ENCODE measurements at places on chromosomes 7 and 10.

DNA sequence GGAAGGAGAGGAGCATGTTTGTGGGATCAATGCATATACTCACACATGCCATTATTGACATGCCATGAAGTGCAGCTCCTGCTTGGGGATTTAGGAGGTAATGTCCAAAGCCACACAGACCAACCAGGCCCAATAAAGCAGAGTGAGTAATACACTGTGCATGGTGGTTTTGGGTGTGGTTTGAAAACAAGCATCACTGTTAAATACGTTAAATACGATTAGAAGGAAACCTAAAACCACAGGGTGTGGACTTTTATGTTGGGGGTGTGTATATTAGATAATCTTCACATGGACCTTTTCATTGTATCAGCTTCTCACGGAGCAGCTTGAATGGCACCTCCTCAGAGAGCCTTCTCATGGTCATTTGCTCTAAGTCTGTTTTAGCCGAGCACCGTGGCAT lies 10.4 kb upstream of the EIF3A start:
- no peak for DNase-seq

DNA sequence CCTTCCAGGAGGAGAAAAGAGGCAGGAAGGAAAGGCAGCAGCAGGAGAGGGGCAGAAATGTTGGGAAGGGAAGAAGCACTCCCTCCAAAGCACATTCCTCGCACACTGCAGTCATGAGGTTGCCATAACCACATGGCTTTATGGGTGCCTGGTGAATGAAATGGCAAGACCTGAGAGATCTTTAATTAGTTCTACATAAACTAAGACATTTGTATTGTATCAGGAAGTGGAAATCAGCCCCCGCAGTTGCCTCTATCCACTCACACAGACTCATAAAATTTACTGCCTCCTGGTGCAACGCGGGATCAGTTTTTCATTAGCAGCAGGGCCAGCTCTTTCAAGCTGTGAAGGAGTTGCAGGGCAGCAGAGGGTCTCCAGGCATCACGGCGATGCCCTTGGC lies 106.4 kb downstream of the COL13A1 start:
- no peak for DNase-seq

DNA sequence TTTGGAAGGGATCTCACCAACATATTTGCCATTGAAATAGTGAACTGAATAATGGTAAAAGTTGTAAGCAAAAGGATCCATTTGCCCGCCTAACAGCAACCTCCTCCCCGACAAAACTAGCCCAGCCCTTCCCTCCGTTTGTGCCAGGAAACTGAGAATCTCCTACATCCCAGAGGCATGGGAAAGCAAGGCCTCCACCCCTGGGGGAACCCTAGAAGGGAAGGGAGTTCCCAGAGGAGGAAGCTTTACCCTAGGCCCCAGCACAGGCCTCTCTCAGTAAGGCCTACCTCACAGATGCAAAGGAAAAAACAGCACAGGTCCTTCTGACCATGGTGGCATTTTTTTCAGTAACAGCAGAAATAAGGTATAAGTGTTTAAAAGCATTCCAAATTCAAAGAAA lies 229.7 kb downstream of the ELMO1 start:
- DNase-seq: no peak

DNA sequence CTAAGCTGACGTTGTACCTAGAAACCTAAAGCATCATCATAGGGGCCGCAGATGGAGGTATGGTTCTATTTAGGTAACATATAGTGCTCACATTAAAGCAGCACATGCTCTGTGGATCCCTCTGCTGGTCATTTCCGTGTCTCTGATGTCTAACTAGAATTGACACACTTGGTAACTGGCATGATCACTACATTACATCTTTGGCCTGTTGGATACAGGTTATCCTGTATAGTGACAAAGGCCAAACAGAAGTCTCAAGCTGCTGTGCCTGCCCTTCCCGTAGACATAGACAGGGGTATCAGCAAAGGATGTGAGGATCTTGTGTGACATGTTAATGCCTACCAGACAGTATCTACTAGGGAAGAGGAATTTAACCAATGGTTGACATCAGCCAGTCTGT lies 51.2 kb downstream of the KIF5B start:
- no peak for DNase-seq

DNA sequence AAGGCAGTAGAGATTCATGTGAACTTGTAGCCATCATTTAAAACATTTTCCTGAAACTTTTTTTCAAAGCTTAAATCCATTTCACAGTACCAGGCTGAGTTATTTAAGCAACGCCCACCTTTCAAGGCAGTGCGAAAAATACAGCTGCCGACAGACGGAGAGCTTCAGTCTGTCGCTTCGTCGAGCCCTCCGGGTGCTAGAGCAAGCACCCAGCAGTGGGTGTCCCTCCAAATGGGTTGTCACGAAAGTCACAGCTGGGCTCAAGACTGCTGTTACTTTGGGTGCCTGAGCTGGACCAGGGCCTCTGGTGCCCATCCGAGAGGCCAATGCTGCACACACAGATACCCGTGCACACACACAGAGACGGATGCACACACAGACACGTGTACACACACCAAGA lies 135.6 kb downstream of the TCERG1L start:
- no peak for DNase-seq

GRCh38 chr10:103842605-103843004 lies 12.8 kb downstream of the SH3PXD2A start:
- no peak for DNase-seq

- no peak for DNase-seq
These were observed 276.2 kb downstream of the MDFIC start for GRCh38 chr7:115198143-115198542.

- no peak for DNase-seq
These were observed 12.9 kb downstream of the ATP6V1F start for GRCh38 chr7:128875523-128875948.

GRCh38 chr7:6385110-6385781 lies 62.5 kb downstream of the DAGLB start:
- DNase-seq: peak; percentile 83

GRCh38 chr7:105408791-105409410 lies 20.2 kb upstream of the SRPK2 start:
- no peak for DNase-seq

DNA sequence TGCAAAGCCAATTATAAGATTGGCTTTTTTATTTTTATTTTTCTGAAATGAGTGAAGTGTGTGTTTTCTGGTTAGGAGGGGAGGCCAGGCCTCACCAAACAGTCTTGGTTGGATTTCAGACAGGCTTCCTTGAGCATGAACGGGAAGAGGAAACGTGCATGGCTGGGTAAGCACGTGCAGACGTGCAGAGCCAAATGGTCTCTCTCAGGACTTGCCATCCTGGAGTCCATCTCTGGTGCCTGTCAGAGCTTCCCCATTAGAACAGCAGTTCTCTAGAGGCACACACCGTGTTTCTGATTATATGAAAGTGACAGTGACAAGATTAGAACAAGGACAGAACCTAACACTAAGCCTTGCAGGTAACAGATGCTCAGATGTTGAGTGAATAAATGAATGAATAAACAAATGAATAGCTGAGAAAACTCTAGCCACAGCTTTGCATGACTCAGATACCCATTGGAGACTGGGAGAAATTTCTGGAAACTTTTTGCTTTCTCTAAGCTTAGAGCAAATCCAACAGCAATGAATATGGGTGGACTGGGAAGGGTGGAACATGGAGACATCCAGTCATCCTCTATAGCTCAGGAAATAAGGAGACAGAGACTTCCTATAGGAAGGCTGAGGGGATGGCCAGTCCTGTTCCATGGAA lies 11.8 kb upstream of the CALD1 start:
- DNase-seq: no peak

DNA sequence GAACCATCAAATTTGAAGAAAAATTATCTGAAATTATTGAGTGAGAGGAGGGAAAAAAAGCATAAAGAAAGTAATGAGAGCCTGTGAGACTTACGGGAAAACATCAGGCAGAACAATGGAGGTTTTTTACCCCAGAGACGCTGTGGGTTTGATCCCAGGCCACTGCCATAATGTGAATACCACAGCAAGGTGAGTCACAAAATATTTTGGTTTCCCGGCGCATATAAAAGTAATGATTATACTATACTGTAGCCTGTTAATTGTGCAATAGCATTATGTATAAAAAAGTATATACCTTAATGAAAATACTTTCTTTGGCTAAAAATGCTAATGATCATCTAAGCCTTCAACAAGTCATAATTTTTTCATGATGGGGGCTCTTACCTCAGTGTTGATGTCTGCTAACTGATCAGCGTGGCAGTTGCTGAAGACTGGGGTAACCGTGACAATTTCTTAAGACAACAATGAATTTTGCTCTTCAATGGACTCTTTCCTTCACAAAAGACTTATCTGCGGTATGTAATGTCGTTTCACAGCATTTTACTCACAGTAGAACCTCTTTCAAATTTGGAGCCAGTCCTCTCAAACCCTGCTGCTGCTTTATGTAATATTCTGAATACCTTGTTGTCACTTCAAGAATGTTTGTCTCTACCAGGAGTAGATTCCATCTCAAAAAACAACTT lies 97.0 kb upstream of the FAM20C start:
- no peak for DNase-seq

DNA sequence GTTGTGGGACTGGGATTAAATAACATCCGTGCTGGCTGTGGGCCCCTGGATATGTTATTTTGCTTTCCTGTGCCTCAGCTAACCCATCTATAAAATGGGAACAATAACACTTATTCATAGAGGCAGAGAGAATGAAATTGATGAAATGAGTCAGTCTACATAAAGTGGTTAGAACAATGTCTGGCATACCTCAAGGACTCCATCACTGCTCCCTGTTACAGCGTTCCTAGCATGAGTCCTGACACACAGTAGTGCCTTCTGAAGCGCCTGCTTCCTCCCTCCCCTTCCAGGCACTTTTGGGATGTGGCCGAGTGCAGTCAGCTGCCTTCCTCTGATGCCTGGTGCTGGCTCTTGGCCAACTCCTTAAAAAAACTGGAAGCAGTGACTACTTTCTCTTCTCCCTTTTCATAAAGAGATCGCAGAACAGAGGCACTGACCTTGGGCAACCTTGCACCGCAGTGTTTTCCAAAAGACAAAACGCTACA lies 108.4 kb upstream of the ZMIZ1 start:
- peak; percentile 47 for DNase-seq

GRCh38 chr7:16883918-16884317 lies 2.1 kb upstream of the AGR3 start:
- DNase-seq: no peak

DNA sequence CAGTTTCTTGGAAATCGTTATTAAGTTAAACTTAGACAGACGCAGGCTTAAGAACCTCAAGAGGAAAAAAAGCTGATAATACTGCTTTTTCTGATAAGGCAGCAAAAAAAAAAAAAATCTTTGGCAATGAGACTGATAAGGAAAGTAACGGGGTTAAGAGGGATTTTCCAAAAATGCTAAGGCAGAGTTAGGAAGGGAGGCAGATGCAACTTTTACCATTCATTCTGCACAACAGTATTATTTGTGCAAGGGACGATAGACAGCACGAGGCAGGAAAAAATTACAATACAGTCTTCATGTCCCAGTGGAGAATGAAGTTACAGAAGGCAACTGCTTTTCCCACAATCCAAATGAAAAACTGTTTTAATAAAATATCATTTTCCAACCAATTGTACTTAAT lies 194.0 kb downstream of the DOCK4 start:
- DNase-seq: no peak

DNA sequence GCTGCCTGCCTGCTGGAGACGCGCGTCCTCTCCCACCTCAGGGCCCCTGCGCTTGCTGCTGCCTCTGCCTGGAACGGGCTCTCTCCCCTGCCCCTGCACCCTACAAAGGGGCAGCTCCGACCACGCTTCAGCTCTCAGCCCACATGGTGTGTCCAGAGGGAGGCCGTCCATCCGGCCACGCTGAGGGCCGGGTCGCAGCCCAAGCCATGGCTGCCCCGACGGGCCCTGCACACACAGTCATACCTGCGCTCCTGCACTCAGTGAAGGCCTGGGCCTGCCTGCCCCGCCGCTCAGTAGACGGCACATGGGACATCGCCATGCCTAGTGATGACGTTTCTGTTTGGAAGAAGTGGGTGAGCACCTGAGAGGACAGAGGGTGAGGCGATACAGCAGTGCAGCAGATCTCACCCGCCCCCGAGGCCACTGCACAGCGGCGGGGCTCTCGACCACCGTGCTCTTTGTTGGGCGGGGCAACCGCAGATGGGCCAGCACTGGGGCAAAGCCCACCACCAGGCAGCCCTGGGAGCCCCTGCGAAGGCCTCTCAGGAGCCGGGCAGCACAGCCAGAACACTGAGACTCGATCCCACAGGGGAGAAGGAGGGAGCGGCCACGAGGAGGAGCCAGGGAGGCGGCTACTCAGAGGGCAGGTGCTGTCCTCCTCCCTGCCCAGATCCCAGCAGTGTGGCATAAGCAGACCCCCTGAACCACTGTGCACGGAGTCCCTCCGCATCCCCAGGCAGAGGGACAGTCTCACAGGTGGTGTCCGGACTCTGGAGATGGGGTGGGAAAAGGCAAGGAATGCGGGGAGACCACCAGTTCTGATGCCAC lies 129.5 kb downstream of the MAD1L1 start:
- DNase-seq: no peak

DNA sequence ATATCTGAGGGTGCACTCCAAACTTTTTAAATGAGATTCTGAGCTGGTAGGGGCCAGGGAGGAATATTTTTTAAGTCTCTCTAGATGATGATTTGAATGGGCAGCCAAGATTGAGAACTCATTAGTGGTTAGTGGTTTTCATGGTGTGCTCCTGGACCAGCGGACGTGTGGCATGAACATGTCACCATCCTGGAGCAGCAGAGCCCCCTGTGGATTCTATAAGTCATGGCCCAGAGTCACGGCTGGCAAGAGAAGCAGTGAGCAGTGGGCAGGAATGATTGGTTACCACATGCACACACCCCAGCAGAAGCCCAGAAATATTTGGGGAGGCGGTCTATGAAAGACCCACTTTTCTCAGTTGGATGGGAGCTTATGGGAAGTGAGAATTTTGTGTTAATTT lies 21.2 kb upstream of the UCN3 start:
- no peak for DNase-seq

DNA sequence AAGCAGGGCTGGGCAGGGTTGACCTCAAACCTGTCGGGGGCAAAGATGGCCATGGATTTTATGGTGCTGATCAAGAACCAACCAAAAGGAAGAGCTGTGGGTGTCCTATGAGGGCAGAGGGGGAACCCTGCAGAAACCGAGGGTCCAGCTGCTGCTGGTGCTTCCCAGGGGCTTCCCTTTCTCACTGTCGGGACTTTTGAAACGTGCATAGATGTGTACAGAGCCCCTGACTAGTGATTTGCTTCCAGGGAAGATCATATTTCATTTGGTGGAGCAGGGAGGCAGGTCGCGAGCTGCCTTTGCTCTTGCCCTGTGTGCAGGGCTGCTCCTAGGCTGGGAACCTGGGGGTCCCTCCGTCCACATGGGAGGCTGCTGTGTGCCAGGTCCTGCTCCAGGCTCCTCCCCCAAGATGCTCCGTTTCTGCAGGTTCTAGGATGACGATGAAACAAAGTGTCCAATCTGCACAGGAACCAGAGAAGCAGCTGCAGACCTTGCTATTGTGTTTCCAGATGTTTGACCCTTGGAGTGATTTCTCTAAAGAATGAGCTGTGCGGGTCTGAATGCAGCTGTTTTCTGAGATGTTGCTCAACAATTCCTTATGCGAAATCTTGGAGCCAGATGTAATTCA lies 9.4 kb upstream of the INPP5A start:
- DNase-seq: no peak

DNA sequence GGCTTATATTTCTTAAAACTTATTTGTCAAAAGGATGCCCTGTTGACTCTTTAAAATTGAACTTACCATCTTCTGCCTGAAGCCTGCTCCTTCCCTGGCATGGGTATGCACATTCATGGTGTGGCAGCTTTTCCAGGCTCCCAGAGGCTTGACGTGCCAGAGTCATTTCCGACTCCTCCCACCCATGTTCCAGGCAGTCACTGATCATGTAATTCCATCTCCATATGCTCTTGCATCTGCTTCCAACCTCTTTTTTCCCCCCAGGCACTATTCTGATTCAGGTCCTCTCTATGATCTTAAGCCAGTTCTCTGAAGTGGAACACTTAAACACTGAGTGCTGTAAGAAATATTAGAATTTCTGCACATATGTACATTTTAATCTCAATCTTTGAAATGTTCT lies 82.2 kb downstream of the CFAP58 start:
- DNase-seq: peak; percentile 51
